ENCODE measurements at places on chromosomes 2 and 18.

- DNase-seq = peak; percentile 88
Observed at GRCh38 chr18:48539406-48540250, 797 bp downstream of the CTIF start.

GRCh38 chr18:68738564-68738963 lies 23.7 kb upstream of the TMX3 start:
- no peak for DNase-seq

DNA sequence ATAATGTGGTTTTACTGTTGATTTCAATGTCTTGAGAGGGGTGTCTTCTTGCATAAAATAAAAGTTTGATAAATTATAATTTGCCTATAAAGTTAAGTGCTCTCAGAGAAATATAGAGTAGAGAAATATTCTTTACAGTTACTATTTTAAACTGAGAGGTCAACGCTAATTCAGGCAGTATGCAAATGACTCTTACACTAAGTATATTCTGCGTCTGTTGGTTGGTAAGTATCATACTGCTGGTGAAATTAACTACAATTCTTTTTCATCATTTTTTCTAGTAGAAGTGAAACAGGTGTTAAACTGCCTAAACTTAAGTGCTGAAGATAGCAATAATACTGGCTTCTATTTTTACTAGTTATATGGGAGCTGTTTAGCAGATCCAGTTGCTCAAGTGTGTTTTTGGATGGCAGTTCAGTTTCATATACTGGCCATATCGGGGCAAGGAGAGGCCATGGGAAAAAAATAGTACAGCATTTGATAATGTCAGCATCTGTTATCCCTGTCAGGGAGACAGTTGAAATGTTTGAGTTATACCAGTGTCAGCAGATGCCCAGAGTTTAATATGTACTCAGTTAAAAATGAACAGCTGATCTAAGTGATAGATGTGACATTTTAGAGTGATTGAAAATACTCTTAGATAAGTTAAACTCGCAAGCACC lies 86.2 kb downstream of the MIB1 start:
- DNase-seq = no peak

- no peak for DNase-seq
Observed at GRCh38 chr2:110219496-110220189, 7.3 kb upstream of the MTLN start.

- DNase-seq = no peak
Observed at GRCh38 chr2:31312898-31313297, 78.9 kb downstream of the EHD3 start.

DNA sequence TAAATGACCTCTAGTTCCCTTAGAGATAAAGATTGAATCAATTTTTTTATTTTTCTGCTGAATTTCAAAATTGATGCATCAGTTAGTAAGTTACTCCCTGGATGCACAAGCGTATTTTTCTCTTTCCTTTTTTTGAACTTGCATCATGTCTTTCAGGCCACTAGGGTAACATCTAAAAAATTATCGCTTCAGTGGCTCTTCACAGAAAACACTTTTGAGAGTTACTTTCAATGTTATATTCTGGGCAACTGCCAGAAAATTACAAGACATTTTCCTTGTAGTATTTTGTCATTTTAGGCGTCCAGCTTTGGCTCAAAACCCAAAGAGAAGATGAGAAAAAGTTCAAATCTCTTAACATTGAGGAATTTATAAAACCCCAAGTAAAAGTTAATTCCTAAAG lies 59.8 kb downstream of the DSEL start:
- no peak for DNase-seq
